ENCODE measurements at places on chromosomes 1 and 21.
A peak's percentile ranks its signal among the peaks of the same experiment; 100 is the strongest.

DNA sequence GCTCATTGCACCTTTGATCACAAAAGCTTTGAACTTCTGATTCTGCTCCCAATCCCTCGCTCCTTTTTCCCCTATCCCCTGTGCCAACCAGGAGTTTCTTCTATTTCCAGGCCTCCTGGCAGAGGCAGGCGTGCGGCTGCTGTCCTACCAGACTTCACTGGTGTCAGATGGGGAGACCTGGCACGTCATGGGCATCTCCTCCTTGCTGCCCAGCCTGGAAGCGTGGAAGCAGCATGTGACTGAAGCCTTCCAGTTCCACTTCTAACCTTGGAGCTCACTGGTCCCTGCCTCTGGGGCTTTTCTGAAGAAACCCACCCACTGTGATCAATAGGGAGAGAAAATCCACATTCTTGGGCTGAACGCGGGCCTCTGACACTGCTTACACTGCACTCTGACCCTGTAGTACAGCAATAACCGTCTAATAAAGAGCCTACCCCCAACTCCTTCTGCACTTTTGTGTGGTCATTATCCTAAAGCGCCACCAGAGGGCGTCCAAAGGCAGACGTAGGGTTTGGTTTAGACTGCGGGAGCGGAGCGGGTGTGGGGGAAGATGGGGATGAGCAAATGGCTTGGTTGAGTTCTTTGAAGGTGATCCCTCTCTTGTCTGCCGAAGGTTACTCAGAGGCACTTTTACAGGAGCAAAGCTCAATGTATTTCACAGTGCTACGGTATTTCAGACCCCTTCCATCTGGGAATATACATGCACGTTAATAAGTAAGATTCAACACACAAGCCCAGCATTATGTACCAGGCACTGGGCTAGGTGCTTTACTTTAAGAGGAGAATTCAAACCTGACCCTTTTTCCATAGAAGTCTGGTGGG, 24.7 kb downstream of the HMGCS2 start:
- peak; percentile 75 for DNase-seq

DNA sequence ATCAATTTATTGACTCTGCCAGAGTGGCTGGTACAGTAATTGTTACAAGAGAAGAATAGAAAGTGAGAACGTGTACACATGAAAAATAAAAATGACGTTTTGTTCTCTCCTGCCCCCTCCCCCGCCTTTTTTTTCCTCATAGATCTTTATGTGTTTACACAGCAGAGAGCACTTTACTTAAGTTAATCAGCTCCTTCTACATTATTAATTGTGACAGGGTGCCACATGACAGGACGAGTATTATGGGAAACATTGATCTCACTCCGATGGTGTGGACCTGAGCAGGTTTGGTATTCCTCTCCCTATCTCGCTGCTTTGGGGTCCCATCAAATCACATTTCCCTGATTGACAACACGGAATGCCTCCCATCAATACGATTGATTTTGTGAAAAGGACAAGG, 285.7 kb downstream of the TM2D1 start:
- no peak for DNase-seq

DNA sequence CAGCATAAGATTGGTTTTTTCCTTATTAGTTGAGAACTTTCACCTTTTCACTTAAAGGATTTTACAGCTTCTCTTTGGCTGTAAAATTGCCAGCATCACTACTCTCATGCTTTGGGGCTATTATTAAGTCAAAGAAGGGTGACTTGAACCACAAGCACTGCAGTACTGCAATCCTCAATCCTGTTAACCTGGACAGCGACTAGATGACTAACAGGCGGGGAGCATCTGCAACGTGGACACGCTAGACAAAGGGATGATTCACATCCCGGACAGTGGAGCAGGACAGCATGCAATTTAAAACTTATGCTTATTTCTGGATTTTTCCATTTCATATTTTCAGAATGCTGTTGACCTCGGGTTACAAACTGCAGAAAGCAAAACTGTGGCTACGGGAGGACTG, 8.1 kb downstream of the ARV1 start:
- no peak for DNase-seq

DNA sequence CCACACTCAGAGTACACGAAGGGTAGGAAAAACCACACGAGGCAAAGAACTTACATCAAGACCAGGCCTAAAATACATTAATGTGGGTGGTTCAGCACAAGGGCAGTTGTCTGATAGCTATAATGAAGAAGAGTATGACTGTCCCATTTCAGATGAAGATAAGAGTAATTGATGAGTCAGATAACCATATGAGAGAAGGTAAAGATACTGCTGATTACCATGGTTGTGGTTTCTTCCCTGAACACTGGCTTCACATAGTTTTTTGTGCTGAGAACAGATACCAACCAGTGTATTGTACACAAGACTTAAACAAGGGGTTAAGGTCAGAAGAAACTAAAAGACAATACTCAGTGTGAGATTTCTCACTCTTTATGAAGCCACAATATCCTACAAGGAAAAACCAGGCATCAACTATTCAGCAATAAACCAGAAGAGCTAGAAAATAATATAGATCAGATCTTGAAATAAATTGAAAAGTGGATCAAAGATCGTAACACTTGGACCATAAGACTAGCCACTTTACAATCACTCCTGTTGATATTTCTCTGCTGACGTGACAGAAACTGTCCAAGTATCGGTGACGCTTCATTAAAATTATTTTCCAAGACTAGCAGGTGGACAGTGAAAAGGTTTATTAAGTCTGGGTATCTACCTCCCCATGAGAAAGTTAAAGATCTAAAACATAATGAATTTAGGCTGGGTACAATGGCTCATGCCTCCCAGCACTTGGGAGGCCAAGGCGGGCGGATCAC, 28.6 kb downstream of the PUM1 start:
- DNase-seq, result no peak

DNA sequence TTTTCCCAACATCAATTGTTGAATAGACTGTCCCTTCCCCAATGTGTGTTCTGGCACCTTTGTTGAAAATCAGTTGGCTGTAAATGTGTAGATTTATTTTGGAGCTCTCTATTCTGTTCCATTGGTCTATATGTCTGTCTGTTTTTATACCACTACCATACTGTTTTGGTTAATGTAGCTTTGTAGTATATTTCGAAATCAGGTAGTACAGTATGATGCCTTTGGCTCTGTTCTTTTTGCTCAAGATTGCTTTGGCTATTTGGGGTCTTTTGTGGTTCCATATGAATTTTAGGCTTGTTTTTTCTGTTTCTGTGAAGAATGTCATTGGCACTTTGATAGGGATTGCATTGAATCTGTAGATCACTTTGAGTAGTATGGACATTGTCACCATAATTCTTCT, 8.1 kb downstream of the ACOT11 start:
- no peak for DNase-seq
